Umbilical cord (tissue), 2 donors: ENCODE measurements at places on chromosomes 4 and X.
A peak's percentile ranks its signal among the peaks of the same experiment; 100 is the strongest.

GRCh38 chrX:19990556-19991349 is at the start of gene BCLAF3:
Gene BCLAF3 (minus strand): TSS chrX:19991061. CDS start chrX:19970264, 20,797 bp downstream.
- DNase-seq, result peak; percentile 88

GRCh38 chrX:38824176-38824575 is 22.9 kb downstream of the MID1IP1 start:
- DNase-seq, result no peak

GRCh38 chr4:19492606-19493005 is 759.1 kb upstream of the SLIT2 start:
- no peak for DNase-seq

DNA sequence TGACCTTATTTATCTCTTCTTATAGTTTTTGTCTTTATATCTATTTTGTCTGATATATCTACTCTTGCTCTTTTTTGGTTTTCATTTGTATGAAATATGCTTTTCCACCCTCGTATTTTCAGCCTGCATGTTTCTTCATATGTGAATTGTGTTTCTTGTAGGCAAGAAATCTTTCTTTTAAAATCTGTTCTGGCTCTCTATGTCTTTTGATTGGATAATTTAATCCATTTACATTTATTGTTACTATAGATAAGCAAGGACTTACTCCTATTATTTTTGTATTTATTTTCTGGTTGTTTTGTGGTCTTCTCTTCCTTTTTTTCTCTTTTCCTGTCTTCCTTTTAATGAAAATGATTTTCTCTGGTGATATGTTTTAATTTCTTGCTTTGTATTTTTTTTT is 403.1 kb downstream of the DCAF12L2 start:
- DNase-seq, result no peak
